ENCODE measurements at places on chromosomes 16 and 17.

- DNase-seq: no peak
Measured at GRCh38 chr16:82046941-82047340, 11.9 kb downstream of the HSD17B2 start.

DNA sequence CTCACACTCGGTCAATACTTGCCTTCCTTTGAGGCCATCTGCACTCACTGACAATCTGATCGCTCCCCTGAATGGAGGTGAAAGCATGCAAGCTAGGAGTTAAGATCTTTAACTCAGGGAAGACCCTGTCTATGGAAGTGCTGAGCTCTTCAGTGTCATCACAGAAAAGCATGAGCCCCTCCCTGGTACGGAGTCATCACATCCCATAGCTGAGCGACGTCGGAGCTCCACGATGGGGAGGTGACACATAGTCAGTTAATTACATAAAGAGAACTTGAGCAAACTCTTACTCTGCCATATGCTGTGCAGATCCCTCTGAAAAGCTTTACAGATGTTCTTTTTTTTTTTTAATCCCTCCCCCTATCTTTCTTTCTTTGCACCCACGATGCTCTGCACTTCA, 463.2 kb downstream of the WWOX start:
- DNase-seq: no peak

DNA sequence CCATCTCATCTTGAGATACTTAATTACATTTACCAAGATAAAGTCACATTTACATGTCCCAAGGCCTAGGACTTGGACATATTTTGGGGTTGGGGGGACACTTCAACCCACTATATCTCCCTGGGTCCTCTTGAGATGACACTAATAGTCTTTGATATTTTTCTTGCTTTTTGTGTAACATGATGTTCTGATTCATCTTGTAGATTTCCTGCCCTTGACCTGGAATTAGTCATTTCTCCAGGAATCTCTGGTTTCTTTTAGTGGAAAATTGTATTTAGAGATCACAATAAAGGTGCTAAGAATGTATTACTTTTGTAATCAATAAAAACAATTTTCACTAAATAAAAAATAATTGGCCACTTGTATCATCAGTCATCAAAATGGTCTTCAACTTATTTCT, 157.3 kb downstream of the VPS53 start:
- DNase-seq: no peak

- DNase-seq: no peak
Measured at GRCh38 chr16:85675251-85675874, 13.4 kb downstream of the GINS2 start.

DNA sequence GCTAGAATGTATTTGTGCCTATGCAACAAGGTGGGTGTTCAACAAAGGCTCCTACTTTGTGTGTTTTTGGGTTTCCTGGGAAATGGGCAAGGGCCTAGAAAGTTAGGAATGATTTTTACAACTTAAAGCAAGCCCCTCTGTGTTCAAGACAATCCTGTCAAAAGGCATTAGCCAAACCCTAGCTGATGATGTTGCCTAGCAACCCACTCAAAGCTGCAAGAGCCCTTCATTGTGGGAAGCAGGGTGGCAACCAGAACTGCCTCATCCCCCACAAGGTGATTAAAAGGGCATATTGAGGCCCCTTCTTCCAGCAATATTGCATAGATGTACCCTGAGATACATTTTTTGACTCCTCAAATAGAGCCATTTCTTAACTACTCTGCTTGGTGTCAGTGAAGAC, 16.0 kb upstream of the RASL10B start:
- no peak for DNase-seq

DNA sequence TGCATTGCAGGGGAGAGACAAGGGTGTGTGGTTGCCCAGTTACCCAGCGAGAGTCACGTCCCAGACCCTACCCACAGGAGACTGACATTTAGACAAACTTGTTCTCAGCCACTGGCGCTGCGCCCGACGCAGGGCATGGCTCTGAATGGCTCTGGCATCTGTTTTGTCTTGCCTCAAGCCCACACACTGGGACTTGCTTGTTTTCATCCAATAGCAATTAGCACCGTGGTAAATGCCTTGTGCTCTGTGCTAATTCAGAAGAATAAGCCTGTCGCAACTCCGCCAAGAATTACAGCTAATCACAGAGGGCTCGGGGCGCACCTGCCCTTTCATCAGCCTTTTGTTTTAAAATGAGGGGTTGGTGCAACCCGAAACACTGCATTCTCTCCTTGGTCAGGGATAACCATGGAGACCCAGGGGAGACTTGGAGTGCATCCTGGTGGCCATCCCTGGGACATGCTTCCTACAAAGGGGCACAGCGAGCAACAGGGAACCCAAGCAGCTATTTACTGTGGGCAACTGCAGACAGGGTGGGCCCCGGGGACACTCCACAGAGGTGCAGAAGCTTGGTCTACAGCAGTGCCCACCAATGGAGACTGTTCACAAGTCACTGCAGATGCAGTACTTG, 220.6 kb upstream of the ZFHX3 start:
- DNase-seq: peak; percentile 9

DNA sequence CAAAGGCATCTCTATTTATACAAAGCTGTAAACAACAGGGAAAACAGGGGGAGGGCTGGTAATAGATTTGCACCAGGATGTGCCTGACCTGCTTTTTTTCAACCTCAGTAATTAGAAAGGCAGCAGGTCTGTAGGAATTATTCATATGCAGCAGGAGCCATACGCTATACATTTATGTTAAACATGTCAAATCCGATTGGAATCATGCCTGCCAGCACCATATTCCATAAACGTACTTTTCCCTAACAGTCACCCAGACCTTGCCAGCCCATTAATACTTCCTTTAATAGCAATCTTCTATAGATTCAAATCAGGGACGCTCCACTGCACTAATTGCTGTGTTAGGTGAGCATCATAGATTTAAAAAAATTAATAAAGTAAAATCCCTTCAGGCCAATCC, 223.9 kb downstream of the ZFHX3 start:
- DNase-seq: no peak

DNA sequence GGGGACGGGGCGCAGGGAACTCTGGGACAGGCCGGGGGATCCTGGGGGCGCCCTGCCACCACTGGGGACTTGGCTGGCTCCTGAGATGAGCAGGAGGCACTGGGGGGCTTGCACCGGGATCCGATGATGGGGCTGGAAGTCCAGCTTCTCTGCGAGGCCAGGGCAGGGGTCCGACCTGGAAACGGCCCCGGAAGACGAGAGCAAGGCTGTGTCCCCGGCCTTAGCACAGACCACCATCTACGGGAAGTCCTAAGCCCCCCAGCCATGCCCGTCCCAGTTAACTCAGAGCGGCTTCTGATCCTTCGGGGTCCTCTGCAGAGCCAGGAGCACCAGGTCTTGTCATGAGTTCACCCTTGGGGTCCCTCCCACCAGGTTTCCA, 573 bp downstream of the CDT1 start:
- DNase-seq: no peak

DNA sequence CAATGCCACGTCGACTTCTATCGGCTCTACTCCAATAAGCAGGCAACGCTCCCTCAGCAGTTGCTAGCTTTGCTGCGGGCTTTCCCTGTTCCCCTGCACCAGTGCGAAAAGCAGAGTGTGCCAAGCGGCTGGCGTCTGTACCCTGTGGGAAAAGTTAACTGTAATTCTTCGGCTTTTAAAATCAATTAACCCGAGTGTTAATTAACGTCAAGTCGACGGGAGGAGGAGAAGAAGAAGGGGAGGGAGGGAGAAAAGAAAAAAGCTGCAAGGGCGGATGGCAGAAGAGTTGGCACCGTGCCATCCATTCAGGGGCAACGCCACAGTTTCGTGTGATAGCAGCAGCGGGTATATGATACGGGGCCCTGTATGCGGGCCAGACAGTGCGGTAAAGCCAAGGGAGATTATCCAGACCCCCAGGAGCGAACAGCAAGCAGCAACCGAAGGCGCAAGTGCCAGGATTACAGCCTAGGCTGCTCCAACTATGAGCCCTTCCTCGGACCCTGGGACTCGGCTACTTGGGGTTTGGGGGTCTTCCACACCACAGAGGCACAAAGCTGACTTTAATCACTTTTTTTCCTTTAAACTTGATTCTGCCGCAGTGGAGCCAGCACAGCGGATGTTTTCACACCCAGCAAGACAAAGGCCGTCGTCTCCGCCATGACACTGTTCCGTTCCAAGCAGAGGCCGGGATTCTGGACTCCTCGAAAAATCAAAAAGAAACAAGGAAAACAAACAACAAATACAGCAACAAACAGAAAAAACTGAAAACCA, 253.8 kb upstream of the PMFBP1 start:
- DNase-seq: no peak

- DNase-seq: no peak
Measured at GRCh38 chr16:77925531-77925930, 96.8 kb upstream of the CLEC3A start.

DNA sequence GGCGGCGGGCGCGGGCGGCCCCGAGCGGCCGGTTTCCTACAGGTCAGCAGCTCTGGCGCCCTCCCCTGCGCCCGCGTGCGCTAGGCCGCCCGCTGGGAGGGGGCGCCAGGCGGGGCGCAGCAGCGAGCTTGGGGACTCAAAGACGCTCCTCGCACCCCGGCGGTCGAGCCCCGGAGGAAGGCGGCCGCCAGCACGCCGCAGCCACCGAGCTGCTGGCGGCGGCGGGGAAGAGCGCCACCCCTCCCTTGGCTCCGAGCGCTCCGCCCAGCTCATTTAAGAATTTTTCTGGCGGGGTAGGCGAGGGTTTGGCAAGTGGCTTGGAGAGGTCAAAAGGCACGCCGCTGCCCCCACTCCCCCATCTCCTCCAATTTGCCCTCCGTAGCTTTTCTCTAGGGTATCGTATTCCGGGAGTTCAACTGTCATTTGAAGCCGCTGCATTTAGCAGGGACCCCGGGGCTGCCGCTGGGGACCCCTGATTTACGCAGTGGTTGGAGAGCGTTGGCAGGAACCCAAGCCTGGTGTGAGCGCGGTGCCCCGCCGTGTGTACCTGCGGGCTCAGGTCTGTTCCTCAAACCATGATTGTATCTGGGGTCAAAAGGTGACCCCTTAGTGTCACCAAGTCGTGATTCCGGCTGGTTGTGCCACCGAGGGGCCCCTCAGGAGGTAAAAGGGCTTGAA, 59.5 kb upstream of the GSE1 start:
- DNase-seq: no peak

All from iPS DF 6.9 (cell line).